Effector CD8-positive, alpha-beta T cell (primary cell): ENCODE measurements at places on chromosomes 3 and 15.

- no peak for DNase-seq
These were observed 26.3 kb downstream of the DPH6 start for GRCh38 chr15:35519541-35520149.

- no peak for DNase-seq
These were observed 24.0 kb downstream of the ZNF148 start for GRCh38 chr3:125351152-125351551.

GRCh38 chr15:48469271-48469670, 138.0 kb downstream of the DUT start:
- DNase-seq = no peak

DNA sequence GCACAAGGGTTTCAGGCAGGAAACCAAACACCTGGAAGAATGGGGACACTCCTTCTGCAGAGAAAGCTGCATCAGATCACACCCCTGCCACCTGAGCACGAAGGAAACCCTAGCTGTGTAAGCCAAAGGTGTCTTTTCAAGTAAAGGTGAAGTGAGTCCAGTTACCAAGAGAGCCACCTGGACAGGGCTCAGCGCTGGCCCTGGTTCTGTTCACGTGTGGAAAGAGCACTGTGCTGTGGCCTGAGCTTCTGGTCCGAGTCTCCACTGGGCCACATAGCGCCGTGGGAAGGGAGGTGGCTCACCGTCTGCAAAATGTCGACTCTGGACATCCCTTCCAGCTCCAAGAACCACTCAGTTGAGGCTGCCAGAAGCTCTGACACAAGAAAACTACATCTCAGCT, 151.1 kb downstream of the ADAMTS17 start:
- no peak for DNase-seq

DNA sequence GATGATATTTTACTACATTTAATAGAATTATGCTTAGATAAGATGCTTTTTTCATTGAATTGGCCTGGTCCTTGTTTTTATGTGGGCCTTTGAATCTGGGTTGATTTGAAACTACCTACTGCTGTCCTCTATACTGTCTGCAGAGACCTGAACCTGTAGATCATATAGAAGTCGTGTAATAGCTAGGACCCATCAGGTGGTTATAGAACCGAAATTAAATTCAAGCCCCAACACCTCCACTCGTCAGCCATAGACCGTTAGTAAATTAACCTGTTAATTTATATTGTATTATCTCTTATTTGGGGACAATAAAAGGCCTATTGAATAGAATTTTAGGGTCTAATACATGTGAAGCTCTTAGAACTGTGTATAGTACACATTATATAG, 108.4 kb downstream of the MBNL1 start:
- DNase-seq = no peak

GRCh38 chr3:55090291-55090690, 162.4 kb upstream of the LRTM1 start:
- no peak for DNase-seq

DNA sequence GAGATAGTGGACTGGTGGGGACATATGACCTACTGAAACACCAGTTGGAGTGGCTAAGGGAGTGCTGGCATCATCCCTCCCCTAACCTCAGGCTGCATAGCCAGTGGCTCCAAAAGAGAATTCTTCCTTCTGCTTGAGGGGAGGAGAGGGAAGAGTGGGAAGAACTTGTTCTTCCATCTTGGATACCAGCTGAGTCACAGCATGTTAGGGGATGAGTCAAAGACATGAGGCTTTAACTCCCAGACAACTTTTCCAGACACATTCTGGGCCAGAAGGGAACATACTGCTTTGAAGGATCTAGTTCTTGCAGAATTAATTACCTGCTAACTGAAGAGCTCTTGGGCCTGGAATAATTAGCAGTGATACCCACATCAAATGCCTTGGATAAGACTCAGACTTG, 36.8 kb upstream of the PEX5L start:
- DNase-seq = no peak

- DNase-seq = no peak
These were observed 113.2 kb downstream of the TCF12 start for GRCh38 chr15:57031605-57032004.

DNA sequence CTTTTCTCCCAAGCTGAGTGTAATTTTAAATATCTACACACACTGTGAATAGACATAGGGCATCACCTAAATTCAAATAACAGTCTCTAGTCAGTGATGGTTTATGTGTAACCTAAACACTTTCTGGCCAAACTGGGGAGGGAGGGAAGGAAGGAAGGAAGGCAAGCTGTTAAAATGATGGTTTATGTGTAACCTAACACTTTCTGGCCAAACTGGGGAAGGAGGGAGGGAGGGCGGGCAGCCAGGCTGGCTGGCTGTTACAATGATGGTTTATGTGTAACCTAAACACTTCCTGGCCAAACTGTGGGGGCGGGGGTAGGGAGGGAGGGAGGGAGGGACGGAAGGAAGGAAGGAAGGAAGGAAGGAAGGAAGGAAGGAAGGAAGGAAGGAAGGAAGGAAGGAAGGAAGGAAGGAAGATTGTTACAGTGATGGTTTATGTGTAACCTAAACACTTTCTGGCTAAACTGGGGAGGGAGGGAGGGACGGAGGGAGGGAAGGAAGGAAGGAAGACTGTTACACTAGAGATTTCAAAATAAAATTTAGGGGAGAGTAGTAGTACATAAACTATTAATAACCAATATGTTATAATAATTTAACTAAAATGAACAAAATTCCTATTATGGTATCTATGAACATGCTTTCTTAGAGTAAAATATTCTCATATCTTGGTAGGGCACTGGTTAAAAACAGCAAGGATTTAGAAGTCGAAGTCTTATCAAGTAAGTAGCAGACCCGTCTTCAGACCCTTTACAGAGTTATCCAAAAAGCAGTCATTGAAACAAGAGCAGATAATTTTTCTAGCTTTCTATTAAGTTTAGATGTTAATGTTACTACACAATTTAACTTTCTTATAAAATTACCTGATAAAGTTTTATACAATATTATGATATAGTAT, 148.1 kb downstream of the LMLN start:
- no peak for DNase-seq

DNA sequence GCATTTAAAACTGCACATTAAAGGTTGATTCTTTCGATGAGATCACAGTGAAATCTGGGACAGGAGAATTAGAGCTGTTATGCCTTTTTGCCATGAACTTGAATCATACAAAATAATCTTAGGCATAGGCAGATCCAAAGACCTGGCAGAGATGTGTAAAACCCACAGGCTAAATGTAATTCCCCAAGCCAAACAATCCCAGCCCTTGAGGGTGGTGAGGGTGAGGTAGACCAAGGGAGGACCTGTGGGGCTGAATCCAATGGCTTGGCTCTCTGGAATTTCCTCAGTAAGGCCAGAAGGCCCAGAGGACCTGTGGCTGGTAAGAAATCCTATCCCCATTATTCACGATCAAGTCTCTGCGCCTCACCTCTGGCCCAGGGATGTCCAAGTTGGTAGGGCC, 80.5 kb upstream of the MEX3B start:
- no peak for DNase-seq

DNA sequence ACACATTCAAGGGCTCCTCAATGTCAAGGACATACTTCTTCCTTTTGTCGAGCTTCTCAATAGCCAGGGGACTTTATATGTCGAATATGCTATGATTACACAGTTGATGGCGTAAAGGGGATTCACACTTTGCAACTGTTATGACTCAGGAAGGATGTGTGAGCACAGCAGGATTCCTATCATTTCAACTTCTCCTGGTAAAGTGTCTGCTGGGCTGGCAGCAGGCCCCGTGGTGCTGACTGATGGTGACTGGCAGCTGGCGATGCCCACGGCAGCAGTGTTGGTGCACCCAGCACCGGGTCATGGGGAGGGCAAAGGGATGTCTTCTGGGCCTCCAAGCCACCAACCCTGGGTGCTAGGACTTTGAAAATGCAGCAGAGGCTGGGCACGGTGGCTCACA, 44.8 kb upstream of the GNB5 start:
- DNase-seq = no peak

GRCh38 chr3:171837698-171838097, 5.5 kb upstream of the TMEM212 start:
- DNase-seq = no peak

DNA sequence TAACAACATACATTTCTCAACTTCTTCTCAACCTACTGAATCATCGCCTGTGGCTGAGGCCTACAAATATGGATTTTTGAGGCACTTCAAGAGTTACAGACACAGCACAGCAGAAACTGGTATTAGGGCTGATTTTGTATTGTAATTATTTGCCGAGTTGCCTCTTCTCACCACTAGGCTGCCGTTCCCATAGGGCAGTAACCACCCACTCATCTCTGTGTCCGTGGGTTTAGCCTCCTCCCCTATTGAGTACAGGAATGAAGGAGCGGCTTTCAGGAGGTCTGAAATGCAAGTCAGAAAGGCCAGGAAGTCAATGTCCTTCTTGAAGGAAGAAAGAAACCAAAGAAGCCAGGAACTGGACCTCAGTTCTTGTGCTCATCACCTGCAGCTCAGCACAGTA, 220.8 kb downstream of the MTHFS start:
- no peak for DNase-seq

- DNase-seq = no peak
These were observed 48.5 kb upstream of the PPP2R3A start for GRCh38 chr3:135917076-135917475.

DNA sequence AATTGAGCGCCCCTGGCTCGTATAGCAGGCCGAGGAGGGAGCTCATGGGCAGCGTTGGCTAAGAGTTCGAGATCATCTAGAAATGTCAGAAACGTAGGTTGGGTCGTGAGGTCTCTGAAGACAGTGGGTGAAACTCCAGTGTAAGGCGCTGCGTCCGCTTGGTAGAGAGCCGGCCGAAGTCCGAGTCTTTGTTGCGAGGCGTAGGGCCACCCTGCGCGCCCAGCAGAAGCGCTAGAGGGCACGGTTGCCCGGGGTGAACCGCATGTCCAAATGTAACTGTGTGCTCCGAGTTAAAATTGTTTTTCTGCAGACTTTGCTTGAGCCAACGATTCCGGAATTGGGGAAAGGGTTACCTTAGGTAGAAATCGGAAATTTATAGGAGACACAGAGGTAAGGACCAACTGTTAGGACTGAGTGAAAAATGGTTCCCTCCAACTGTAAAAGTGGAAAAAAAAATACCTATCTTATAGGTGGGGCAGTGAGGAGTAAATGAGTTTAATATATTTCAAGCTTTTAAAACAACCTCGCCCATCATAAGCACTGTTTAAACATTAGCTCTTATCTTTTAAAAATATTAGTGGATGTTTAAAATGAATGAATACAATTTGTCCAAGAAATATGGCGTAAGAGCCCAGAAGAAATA, 993 bp upstream of the SIAH2 start:
- DNase-seq = peak; percentile 33

- peak; percentile 8 for DNase-seq
These were observed 24.8 kb downstream of the TMOD2 start for GRCh38 chr15:51775967-51776816.

DNA sequence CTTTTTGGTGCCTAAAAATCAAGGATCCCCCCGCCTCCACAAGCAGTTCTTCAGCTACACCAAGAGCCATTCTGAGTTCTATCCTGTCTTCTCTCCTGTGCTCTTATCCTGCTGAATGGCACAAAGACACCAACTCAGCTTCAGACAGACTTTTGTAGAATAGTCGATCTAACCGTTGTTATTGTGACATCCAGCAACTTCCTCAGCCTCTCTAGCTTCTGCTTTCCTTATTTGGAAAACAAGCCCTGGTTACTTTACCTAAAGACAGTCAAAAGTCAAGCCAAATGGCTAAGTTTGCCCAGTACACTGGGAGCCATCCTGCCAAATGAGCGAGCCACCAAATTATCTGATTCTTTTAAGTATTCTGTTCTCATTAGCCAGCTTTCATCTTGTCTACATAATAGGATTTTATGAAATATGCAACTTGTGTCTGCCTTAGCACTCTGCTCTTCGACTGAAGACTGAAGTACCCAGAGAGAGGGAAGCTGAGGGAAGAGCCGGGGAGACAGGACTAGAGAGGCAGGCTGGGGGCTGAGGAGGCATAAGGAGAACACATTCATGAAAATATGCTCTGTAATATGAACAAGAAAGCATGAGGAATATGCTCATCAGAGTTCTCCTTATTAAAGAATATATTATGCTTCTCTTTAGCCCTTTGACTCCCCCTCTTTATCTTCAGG, 35.1 kb downstream of the LYZL4 start:
- DNase-seq = no peak

- no peak for DNase-seq
These were observed 22.2 kb downstream of the UACA start for GRCh38 chr15:70741107-70741531.

DNA sequence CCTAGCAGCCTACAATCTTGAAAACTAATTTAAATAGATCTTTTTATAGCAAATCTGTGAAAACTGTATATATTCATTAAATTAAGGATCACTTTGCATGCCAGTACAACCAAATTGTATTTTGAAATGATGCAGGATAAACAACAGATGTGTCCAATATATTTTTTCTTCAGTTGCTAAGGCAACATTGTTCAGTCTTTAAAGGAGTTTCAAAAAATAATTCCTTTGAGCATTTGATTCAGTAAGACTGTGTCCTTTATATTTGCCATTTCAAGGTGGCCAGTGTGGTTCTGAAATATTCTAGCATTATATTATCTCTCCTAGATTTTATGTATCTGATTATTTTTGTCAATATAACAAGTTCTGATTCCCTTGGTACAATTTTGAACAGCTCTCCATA, 254.7 kb downstream of the PLOD2 start:
- DNase-seq = no peak

DNA sequence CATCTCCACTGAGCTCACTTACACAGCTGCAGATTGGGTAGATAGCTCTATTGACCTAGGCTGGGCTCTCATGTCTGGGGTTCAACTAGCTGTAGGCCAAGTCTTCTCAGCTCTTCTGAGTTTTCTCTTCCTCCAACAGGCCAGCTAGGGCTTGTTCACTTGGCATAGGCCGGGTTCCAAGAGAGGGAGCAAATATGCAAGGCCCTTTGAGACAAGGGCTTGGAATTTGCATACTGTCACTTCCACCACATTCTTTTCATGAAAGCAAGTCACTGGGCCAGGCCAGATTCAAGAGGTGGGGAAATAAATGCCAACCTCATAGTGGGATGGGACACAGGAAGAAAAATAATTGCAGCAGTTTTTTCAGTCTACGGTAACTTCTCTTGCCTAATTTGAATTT, 25.2 kb downstream of the PIGB start:
- no peak for DNase-seq

DNA sequence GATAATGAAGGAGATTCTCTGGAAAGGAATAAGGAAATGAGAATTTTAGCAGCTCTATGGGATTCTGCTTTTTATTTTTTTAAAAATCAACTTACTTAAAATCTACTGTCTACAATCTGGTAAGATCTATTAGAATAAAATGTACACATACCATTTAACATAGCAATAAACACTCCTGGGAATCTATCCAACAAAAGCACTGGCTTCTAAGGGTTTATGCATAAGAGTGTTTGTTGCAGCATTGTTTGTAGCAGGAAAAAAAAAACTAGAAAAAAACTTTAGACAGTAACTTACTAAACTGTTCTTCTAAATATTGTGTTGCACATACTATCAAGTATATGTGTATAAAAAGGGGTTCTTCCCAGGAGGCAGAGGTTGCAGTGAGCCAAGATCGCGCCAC, 15.7 kb upstream of the RBP1 start:
- DNase-seq = no peak

- DNase-seq = no peak
These were observed 14.6 kb upstream of the BLOC1S6 start for GRCh38 chr15:45572617-45573016.
